GM03348 (cell line): ENCODE measurements at places on chromosomes 13 and 19.

GRCh38 chr19:14471436-14472187, 3.5 kb downstream of the PTGER1 start:
- DNase-seq = no peak

GRCh38 chr19:12847159-12848139, 9.1 kb downstream of the MAST1 start:
- DNase-seq = peak; percentile 96

DNA sequence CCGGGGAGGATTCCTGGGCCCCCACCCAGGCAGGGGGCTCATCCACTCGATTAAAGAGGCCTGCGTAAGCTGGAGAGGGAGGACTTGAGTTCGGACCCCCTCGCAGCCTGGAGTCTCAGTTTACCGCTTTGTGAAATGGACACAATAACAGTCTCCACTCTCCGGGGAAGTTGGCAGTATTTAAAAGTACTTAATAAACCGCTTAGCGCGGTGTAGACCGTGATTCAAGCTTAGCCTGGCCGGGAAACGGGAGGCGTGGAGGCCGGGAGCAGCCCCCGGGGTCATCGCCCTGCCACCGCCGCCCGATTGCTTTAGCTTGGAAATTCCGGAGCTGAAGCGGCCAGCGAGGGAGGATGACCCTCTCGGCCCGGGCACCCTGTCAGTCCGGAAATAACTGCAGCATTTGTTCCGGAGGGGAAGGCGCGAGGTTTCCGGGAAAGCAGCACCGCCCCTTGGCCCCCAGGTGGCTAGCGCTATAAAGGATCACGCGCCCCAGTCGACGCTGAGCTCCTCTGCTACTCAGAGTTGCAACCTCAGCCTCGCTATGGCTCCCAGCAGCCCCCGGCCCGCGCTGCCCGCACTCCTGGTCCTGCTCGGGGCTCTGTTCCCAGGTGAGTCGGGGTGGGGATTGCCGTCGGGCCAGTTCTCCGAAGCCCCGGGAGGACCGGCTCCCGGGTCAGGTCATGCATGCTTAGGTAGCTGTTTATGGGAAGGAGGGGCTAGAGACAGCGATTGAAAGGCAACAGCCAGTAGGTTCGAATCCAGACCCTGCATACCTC, at the start of gene ICAM1:
Gene ICAM1 (plus strand): TSS at position 505 of the 779 bp plus-strand sequence. CDS start 40 bp downstream, at position 545.
- DNase-seq = peak; percentile 78

DNA sequence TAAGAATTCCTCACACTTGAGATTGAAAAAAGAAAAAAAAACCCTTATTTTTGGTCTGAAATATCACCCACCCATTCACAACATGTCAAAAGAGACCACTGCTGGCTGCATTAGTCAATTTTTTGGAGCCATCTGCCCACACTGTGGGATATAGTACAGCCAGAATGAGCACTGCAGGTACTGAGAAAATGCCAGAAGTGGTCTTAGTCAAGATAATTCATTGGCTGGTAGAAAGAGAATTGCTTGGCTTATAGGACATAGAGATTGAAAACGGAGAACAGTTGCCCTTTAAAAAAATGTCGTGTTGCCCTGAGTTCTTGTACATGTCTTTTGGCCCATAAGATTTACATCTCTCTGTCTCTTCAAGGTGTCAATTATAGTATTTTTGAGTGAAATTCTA, 1899.5 kb downstream of the OLFM4 start:
- no peak for DNase-seq

DNA sequence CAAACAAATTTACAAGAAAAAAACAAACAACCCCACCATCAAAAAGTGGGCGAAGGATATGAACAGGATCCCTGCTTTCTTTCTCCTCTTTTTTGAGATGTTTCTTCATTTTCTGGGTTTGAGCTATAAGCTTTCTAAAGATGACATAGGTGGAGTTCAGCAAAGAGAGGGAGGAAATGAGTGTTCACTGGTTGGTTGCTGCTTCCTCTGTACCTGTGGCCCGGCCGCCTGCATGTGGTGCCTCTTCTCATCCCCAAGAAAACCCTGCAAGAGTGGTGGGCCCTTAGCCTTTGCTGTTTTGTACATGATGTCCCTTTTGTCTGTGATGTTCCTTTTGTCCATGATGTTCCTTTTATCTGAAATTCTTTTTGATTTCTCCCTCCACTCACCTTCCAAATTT, 178.4 kb upstream of the SERP2 start:
- DNase-seq = no peak

DNA sequence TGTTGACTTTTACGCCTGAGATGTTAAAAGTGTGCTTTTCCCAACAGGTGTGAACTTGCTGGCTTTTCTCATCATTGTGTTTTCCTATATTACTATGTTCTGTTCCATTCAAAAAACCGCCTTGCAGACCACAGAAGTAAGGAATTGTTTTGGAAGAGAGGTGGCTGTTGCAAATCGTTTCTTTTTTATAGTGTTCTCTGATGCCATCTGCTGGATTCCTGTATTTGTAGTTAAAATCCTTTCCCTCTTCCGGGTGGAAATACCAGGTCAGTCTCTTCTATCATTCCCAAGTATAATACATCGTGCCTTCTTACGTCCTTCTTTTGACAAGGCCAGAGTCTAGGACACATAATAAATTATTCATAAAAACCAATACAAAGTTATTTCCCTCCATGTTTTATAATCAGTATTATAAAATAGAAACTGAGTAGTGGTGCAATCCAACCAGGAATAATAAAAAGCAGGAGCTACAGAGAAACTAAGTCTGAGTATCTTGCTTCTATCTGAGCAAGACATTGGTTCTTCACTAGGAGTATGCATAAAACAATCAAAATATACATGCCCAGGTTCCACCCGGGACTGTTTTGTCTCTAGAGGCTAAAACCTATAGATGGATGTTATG, 57.9 kb downstream of the RXFP2 start:
- DNase-seq = peak; percentile 72

DNA sequence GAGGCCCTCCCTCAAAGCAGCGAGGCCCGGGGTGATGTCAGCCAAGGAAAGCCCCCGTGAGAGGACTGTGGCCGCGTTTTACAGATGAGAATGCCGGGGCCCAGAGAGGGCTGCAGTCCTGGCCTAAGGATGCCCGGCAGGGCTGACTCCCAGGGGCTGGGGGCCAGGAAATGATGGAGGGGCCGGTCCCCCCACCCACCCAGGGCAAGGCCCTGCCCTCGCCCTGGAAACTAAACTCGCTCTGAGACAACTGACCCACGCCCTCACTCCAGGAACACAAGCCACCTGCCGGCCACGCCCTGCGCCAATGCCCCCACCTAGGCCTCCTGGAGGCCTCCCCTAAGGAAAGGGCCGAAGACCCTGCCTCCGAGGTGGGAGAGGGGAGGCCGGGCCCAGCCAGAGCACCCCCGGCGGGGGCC, 7.2 kb downstream of the ZBTB7A start:
- no peak for DNase-seq

DNA sequence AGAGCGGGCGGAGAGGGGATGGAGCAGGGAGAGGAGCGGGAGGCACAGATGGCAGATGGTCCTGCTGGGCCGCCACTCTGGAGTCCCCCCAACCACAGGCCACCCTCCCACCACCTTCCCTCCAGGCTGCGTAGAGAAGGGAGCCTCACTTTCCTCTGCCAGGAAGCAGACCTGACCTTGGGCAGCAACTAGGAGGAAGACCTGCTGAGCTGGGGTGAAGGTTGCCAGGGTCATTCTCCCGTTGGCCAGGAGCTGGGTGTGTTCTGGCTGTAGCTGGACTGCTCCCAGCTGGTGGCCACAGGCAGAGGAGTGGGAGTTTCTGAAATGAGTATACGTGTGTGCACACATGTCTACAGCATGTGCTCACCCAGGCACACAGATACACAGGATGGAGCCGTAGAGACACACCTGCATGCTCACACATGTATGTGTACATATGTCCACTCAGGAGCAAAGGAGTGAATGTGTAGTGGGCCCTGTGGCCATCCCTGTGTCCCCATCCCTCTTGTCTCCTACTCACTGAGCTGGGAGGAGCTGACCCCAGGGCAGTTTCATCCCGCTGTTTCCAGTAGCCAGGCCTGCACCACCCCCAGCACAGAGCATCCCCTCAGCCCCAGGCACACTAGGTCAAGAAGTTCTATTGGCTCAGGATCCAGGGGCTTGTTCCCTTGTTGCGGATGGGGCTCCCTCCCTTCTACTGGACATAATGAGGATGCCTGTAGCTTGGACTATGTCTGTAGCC, 53.0 kb downstream of the CHST8 start:
- DNase-seq = no peak

DNA sequence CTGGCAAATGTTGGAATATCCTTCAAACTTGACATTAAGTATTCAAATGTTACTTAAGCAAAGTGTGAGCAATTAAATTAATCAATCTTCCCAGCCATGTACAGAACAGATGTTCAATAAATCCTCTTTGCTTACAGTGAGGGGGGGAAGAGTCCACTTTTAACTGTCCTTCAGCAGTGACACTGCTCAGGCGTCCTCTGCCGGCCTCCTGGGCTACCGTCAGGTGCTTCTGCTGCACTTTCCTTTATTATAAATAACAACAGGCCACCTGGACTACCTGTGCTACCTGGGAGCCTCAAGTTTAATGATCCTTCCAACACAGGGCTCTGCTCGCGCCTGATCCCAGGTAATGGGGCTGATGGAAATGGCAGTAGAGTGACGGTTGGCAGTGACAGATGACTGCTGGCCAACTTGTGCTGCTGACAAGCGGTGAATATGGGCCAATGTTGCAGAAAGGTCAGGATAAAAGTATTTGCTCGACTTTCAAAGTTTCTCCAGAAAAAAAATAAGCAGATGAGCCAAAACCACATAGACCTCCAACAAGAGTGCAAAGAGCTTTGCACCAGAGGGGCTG, 460.0 kb upstream of the ZNF507 start:
- DNase-seq = no peak

DNA sequence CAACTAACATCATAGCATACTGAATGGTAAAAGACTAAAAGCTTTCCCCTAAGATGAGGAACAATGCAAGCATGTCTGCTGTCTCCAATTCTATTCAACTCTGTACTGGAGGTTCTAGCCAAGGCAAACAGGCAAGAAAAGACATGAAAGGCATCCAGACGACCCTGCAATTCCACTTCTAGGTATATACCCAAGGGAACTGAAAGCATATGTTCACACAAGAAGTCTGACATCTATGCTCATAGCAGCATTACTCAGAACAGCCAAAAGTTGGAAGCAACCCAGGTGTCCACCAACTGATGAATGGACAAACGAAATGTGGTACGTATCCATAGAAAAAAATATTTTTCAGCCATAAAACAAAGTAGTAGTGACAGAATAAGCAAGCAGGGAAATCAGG, 39.1 kb downstream of the PEPD start:
- no peak for DNase-seq

GRCh38 chr19:14147797-14148605, 11.6 kb upstream of the ASF1B start:
- peak; percentile 91 for DNase-seq

DNA sequence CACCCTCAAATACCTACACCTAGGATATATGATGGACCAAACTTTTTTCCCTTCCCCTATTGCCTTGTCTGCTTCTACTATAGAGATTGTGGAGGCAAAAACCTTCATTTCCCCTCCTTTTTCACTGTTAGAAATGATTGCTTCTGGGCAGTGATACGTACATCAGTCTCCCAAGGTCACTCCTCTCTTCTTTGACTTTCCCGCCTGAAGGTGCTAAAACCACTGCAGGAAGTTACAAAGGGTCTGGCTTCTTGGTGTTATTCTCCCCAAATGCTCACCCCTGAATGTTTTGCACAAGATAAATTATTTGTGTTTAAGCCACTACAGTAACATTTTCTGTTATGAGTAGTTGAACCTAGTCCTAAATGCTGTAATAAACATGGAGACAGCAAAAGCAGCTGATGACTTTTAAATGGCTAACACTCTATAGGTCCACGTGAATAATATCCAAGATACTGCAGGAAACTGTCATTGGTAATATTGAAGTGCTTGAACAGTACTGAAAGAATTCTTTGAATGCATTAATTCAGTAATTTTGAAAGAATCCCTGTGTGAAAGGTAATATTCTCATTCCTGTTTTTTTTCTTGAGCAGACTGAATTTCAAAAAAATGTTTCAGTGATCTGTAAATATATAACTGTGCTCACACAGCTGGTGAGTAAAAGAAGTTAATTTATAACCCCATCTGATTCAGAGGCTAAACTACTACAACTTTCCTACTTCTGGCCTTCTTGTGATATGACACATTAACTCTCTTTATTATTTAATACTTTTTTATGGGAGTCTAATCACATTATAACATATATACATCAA, 865.1 kb downstream of the EFNB2 start:
- no peak for DNase-seq

DNA sequence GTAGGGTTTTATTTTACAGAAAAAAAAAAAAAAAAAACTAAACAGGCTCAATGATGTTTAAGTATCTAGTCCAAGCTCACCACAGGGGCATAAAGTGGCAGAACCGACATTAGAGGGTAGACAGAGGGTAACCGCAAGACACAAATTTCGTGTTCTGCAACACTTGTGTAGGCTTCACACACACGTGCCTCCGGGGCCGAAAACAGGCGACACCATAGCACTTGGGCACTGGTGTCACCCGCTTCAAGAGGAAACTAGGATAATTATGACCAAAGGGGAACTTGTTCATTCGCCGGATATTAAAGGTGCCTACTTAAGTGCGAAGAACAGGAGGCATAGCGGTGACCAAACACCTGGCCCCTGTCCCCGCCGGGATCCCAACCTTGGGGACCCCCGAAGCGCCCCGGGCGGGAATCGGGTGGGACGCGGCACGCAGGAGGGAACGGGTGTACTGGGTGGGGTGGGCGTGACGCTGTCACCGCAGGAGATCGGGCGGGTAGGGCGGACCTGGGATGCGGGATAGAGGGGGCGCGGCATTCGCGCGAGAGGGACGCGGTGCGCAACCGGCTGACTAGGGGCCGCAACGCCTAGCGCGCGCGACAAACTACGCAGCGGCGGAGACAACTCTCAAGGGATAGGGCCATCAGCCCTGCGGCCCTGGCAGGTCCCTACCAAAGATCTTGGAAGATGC, 558 bp downstream of the MZT1 start:
- peak; percentile 66 for DNase-seq

GRCh38 chr19:14555918-14556661, 15.8 kb downstream of the NDUFB7 start:
- no peak for DNase-seq

GRCh38 chr13:110593430-110594130, 21.8 kb upstream of the NAXD start:
- DNase-seq = peak; percentile 75

DNA sequence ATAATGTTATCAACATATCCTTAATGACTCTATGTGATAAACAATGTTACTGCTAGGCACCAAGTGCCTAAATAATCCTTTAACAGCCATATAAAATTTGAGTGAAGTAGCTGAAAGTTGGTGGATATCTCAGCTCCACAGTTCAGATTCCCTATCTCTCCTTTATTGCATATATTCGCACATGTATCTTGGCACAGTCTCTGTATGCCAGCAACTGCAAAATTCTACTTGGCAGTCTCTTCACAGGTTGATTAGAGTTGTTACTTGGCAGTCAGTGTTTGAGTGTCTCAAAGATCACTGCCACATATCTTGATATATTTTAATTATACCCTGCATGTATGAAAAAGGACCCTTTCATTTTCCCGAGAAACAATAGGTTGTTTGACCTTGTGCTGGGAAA, 879.3 kb downstream of the OLFM4 start:
- no peak for DNase-seq

GRCh38 chr19:35226748-35227147, 1.8 kb downstream of the FAM187B start:
- DNase-seq = no peak
